Activated naive CD4-positive, alpha-beta T cell (primary cell): ENCODE measurements at places on chromosomes 12 and 14.

DNA sequence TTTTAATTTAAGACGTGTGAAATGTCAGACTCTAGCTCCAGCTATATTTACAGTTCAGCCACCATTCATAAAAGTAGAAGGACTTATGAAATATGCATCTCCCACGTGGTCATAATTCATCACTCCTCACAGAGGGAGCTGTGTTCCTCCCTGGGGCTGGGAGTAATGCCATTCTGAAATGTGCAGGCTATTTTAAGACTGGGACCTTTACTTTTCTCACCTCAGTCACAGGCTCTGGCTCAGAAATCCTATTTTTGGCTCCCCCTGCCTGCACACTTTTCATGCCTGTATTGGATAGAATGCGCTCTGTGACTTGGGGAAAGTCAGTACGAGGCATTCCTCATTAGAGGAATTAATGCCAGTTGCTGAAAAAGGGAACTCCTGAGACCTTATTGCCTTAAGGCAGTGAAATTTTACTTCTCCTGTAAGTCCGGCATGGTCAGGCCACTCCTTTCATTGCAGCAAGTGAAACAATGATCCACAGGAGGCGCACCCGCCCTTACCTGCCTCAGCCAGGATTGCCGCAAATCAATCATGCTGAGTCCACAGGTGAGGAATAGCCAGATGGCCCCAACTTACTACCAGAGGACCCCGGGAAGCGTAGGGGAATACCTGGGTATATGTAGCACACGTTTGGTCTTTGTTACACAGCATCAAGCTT, 1133.2 kb upstream of the TMEM132C start:
- DNase-seq = no peak

DNA sequence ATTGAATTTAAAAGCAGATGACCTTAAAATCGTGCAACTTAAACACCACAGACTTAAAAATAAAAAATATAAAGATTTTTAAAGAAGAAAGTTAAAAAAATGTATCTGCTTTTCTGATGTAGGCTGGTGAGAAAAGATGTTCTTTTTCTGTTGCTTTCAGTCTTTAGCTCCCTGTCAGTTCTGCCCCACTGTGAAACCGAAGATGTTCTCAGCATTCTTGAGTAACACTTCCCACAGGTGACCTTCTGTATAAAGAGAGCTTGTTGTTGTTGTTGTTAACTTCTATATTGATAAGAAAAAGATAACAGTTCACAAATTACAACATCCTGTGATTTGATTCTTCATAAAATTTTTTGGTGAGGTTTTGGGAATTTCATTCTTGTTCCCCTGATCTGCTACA, 377.9 kb upstream of the RGS6 start:
- no peak for DNase-seq

DNA sequence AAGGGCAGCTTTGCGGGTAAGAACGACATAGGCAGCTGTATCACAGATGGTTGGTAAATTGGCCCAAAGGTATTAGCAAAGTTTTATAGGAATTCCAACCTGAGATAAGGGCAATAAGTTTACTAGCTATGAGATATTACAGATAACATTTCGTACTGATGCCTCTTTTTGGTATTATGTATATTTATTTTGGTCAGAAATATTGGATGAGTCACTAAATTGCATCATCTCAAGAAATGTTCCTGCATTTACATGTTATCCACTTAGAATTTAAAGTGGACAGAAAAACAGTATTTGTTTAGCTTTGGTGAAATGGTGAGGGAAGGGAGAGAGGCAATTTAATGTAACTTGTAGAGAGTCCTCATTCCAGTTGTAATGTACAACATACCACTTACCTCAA, 65.1 kb upstream of the PZP start:
- no peak for DNase-seq

DNA sequence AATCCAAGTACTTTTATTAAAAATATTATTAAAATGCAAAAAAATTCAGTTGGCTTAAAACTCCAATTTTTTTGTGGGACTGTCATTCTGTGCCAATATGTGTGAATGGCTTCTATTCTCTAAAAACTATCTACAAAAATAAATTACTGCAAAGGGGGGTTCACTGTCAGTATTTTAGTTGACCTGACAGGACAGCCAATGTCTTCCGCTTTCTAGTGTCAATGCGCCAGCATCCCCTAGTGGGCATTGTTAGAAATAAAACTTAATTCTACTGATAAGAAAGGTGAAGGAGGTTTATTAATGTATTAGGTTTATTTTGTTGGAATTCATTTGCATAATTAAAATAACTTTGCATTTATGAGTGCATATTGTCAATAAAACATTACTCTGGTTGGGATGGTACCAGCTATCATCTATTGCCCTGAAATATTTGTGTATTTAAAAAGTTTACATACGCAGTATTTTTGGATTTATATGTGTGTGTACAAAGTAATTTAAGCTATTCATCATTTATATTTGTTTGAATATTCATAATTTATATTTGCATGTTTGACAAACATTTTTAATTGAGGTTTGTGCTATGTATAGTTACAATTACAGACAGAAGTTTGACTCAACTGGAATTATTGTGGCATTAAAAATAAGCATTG, 527.2 kb downstream of the FLRT2 start:
- DNase-seq = no peak

GRCh38 chr12:131389054-131390013, 321.6 kb upstream of the SFSWAP start:
- no peak for DNase-seq
